ENCODE measurements at places on chromosomes 6 and 20. TPM values are rescaled to one million over a fixed set of nuclear protein-coding genes. Genes with fewer than 3 reads are reported as not detected.
A peak's percentile ranks its signal among the peaks of the same experiment; 100 is the strongest.

DNA sequence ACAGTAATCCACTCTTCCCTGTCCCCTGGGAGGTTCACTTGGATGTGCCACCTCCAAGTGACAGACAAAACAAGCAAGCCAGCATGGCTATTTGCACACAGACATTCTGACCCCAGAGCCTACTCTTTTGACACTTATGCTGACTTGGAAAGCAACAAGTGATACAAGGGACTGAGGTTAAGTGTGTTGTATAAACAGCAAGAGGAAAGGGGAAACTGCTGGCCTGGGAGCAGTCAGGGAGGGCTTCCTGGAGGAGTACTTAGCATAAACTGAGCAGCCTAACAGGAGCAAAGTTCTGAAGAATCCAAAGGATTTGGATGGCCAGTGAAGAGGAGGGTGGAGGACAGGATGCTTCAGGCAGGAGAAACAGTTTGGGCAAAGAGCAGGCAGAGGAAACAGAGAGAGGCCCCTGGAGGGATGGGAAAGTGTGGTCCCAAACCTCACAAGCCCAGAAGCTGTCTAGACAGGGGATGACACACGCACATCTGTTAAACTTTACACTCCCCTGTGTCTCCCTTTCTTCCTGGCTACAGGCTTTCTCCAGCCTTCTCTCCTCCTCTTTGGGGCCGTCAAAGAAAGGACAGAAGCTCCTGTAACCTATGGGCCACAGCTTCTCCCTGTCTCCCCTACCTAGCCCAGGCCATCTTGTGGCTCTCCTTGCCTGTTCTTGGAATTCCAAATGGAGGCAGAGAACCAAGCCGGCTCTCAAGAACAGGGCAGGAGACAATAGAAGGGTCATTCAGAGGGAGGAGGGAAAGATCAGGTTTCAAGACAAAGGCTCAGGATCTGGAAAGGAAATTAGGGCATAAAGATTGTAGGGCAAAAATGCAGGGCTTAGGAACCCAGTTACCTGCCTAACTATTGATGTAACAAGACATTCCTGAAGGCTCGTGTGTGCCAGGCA is 19.3 kb downstream of the SULF2 start:
- DNase-seq = no peak

DNA sequence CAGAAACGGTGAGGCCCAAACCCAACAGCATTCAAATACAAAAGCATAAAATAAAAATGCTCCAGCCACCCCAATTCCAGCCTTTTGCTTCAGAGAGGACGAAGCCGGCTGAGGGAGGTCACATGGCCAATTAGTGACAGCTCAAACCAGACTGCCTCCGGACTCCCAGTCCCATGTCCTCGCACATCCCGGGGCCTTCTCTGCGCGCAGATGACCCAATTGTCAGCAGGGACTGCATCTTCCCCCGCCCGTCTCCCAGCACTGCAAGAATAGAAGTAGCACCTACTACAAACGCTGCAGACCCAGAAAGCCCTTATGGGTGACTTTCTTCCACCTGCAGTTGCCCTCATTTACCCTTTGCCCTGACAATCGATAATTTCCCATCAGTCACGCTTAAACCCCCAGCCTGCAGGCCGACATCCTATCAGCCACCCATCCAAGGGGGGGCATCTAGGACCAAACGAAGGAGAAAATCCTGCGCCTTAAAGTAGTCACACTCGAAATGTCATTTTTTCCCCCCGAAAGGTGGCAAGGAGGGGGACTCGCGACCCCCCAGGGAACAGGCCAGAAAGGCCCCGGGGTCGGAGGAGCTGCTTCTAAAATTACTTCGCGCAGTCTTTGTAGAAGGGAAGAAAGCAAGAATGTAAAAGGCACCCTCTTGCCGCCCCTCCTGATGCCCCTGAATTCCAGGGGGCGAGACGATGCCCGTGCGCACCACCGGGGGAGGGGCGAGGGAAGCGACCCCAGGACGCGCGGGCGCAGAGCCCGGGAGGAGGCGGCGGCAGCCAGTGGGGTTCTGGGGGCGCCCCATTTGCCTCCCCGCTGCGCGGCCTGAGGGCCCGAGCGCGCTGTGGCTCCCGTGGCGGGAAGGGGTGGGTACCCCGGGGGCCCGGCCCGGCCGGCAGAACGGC is 792 bp downstream of the SLC23A2 start:
- peak; percentile 37 for DNase-seq

DNA sequence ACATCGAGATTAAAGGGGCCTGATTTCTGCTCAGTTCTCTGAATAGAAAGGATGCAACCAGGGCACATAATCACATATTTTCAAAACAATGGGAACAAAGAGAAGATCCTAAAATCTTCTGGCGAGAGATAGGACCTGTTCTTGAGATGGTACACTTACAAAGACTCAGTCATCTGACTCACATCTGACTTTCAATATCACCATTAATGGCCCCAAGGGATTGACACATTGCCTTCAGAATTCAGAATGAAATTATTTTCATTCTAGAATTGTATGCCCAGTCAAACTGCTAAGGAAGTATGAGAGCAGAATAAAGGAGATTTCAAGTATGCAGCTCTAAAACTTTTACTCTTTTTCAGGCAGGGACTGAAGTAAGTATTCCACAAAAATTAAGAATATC is 240.7 kb upstream of the POU3F2 start:
- no peak for DNase-seq

DNA sequence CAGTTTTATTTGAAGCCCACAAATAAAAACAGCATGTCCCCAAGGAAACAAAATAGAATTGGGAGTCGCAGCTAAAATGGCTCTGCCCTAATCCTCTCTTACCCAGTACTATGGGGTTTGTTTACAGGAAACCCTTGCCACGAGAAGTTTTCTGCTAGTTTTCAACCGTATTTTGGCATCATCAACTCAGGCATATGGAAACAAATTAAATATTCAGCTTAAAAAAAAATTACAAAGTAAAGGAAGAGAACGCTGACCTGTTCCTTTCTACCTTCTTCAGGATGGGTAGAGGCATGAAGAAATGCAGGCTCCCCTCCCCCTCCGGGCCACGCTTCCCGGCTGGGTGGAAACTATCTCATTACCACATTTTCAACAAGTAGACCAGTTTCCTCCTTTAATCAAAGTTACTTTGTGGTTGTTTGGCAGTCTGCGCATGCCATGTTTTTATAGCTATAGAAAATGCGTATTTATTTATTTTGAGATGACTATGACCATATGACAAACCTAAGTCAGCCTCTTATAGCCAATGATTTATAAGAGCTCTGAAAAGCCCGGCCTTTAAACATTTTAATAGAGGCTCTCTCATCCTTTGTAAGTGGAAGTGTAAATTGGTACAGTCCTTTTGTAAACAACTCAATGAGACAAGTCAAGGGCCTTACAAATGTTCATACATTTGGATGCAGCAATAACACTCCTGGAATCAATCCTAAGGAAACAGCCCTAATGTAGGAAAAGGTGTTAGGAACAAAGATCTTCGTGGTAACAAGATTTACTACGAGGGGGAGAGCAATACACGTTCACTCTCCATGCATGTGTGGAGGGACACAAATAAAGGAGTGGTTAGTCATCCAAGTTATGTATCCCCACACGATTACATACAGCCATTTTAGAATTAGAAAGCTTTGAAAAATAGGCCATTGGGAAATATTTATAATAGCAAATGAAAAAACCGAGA is 16.1 kb upstream of the ZNF217 start:
- peak; percentile 70 for DNase-seq

- no peak for DNase-seq
Observed at GRCh38 chr6:74161380-74161779, 465.4 kb downstream of the CD109 start.

TINAG gene
- not detected for total RNA-seq

DNA sequence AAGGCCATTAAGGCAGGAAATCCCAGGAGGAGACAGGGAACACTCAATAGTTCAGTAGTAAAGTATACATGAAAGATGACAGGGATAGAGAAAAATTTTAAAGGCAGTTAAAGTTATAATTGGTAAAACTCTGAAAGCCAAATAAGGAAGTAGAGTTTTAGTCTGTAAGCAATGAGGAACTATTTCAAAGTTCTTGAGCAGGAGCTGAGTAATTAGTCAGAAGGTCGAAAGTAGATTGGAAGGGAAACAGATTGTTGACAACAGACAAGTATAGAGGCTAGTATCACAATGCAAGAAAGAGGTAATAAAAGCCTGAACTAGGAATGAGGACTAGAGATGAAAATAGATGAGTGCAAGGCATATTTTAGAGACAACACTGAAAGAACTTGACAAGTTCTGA is 150.3 kb downstream of the CDK19 start:
- no peak for DNase-seq

- no peak for DNase-seq
Observed at GRCh38 chr20:16209951-16210361, 363.3 kb downstream of the KIF16B start.

GRCh38 chr20:44979090-44979621 is 12.8 kb downstream of the STK4 start:
- DNase-seq = peak; percentile 54

DNA sequence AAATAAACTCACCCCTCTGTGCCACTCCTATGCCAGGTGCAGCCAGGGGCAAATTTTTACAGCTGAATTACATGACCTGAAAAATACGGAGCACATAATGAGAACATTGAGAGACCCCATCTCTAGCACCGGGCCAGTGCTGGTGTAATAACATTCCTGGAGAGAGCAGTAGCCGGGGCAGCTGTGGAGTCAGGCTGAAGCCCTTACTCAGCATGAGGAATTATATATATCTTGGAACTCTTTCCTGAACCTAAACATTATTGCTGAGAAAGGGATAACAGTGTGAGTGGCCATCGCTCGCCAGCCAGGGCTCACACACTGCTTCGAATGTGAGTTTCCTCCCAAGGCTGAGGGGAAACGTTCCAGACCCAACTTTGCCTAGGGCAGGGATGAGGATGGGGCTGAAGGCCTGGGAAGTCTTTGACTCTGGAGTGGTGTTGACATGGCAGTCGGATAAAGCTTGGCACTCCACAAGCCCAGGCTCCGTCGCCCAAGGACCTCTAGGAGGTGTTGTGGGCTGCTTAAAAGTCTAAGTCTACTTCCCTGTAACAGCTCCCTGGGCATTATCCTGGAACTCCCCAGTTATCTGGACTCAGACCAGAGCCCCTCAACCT is 269.8 kb downstream of the CDC5L start:
- no peak for DNase-seq

DNA sequence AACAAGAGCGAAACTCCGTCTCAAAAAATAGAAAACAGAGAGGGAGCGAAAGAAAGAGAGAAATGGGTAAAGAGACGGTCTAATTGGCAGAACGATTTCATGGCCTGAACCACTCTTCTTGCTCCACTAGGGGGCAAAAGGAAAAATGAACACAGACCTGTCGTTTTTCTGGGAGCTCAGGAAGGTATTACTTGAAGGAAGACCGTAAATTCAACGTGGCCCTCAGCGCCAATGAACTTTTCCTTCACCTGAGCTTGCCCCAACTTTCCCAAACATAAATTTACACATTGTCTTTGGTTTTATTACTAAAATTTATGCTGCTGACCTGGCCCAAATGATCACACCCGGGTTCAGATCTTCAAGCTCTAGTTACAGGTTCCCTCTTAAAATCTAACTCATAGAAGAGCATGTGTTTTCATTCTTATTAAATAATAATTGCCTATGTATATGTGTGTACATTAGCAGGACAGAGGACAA is 67.3 kb downstream of the ATP9A start:
- no peak for DNase-seq

DNA sequence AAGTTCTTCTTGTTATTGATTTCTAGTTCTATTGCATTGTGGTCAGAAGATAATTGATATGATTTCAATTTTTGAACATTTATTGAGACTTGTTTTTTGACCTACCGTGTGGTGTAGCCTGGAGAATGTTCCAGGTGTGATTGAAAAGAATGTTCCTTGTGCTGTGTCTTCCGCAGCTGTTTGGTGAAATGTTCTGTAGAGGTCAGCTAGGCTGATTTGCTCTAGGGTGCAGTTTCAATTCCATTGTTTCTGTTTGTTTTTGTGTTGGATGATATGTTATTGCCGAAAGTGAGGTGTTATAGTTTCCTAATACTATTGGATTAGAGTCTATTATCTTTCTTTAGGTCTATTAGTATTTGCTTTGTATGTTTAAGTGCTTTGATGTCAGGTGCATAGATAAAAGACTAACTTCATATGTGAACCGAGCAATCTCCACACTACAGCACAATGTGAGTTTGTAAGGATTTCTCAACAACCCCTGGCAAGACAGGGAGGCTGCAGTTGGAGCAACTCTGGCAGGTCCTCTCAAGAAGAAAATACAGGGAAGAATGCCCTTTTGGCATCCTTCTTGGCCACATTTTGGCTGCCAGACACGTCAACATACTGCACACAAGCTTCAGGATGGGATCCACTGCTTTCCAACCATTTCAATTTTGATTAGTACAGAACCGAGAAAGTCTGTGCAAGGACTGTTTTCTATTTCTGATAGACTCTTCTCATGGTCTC is 320.7 kb downstream of the RNF144B start:
- DNase-seq = no peak

DNA sequence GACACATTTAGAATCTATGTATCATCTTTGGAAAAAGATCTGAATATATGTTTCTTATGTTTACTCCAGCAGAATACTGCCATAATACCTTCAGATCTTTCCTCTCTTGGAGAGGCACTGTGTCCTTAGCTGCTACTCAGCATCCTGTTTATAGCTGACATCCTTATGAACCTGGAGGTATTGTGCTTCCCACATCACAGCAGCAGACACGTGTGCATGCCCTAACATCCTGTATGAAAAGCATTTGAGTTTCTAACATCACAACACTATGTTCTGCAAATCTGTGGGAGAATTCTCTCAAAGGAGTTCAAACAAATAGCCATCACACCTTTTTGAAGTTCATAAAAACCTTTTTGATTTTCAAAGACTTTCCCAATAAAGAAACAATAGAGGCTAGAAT is 216.0 kb downstream of the GJA1 start:
- DNase-seq = no peak

- DNase-seq = no peak
Observed at GRCh38 chr6:143294265-143294860, 156.1 kb downstream of the ADAT2 start.

Measured in activated T-cell treated with anti-CD3 and anti-CD28 coated beads, Interleukin-2, amount 50 U/mL, for 72 hours (primary cell).